ENCODE measurements at places on chromosomes 13 and 19.

GRCh38 chr13:29438769-29439168 is 156.7 kb downstream of the SLC7A1 start:
- DNase-seq: peak; percentile 45

DNA sequence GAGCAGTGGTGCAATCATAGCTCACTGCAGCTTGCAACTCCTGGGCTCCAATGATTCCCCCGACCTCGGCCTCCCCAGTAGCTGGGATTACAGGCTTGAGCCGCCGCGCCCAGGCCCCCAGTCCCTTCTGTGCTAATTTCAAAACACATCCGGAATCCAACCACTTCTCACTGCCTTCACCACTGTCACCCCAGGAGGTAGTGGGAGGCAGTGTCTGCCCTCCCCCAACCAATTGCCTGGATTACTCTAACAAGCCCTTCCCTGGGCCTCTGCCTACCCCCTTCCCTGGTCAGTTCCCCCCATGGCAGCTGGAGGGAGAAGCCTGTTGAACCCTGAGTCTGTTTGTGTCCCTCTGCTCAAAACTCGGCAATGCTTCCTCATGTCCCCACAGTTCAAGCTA is 2.3 kb downstream of the PRAM1 start:
- DNase-seq: peak; percentile 16

- DNase-seq: no peak
Observed at GRCh38 chr19:27905074-27905473, 1307.9 kb downstream of the UQCRFS1 start.

- no peak for DNase-seq
Observed at GRCh38 chr19:990119-990571, 6.0 kb downstream of the WDR18 start.

DNA sequence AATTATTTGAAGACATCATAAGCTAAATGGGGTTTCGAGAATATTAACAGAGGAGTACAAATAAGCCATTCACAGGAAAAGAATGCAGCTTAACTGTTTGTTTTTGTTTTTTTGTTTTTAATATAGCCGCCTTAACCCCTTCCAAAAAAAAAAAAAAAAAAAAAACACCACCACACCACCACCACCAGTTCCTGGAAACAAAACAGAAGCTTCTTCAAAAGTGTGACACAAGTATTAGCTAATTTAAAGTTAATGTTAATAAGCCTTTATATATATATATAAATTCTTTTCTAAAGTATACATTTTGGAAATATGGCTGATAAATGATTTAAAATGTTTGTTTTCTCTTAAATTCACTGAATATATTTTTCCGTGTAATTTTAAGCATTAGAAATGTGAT is 1.4 kb downstream of the RAP2A start:
- DNase-seq: no peak

DNA sequence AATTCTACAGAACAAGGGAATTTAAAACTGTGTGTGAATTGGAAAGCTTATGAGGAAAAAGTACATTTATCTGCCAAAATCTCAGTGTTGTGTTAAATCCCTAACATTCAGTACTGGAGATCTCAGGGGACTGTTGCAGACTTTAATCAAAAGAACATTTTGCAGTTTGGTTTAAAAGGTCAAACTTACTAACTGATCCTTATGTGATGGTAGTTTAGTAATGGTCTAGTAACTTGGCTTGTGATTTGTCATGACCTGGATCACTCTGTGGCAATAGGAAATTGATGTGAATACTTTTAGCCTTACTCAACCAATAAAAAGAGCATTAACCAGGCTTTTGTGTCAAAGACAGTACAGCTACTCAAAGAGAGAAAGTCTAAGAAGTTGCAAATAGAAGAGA is 862.1 kb upstream of the MIR17HG start:
- peak; percentile 89 for DNase-seq

DNA sequence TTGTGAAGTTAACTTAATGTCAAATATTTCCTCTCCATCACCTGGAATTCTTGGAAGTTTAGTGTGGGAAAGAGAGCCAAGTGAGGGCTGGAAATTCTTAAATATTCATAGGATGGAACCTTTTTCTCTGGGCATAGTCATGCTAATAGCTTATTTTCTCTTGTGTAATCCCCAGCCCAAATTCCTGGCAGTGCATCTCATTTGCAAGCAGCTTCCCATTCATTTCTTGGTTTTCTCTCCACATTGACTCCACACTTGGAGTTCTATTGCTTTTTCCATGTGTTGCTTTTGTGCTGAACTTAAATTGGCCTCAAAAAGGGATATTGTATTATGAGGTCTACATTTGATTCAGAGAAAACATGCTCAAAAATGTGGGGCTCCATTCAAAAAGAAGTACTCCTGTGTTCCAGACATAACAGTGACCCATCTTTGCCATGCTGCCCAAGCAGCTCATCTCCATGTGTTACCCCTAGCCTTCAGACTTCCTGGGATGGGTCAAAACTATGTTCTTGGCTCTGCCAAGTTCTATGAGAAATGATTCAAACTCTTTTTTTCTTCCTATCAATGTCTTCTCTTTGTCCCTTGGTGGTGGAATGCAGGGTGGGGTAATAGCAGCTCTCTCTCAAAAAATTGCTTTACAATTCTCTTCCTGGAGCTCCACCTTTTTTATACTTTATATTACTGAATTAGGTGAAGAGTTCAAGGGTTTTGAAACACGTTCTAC is 2471.5 kb downstream of the PCDH9 start:
- DNase-seq: peak; percentile 18

DNA sequence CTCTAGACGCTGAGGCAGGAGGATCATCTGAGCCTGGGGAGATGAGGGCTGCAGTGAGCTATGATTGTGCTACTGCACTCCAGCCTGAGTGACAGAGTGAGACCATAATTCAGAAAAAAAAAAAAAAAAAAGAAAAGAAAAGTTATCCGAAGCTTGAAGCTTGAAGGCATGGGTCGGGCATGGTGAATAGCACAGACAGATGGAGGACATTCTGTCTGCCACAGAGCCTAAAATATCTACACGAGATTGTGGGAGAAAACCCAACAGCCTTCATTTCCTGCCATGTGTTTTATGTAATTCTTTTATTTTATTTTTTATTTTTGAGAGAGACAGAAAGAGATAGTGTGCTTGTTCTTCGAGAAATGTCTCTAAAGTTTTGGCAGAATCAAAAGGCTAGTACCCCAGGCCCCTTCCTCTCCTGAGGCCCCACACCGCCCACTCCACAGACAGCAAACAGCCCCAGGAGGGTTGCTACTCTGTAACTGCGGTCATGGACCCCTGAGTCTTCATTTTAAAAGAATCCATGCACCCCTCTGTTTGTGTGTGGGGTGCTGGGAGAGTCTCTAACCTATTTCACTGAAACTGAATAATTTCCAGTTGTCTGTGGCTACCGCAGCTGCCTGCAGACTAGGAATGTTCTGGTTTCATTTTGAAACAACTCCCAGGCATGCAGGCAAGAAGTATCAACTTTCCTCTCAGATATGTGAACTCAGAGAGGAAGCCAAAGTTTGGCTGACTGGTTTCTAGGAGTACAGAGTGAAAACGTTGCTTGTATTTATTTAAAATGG is 38.4 kb upstream of the RCBTB2 start:
- DNase-seq: peak; percentile 77
